KG1 (cell line): ENCODE measurements at places on chromosomes 5 and 9.

GRCh38 chr5:61659221-61659696, 327.2 kb downstream of the ZSWIM6 start:
- DNase-seq: no peak

DNA sequence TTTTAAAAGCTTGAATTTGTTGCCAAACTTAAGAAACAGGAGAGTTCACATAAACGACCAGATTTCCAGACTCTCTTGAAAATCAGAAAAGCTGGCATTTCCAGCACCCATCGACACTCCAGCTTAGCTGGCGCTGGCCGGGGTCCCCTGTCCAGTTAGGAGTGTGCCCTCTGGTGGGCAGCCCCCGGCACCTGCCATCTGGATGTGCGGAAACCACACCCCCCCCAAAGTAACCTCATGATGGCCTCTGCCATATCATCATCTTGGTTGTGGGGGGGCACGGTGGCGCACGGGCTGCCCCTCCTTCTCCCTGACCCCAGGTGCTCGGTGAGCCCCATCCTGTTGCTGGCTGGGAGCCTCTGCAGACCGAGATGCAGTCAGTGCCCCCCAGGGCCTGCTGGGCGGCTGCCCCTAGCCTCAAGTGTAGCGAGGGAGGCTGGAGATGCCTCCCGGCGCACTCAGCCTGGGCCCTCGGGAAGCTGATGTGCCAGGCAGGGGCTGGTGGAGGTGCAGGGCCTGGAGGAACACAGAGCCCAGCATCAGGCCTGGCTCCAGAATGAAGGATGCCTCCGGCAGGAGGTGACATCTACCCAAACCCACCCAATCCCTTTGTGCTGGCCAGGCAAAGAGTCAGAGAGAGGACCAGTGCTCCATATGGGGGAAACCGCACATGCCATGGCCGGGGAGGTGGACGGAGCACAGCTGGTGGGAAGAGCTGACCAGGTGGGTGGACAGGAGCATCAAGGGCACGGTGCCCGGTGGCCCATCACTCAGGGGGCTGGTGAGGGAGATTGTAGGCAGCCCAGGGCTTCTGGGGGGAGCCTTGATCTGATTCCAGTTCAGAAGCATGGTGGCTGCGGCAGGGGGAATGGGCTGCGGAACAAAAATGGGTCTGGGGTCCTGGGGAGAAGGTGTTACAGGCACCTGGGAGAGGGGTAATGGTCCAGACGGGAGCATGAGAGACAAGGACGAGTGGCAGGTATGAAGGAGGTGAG, 70.6 kb downstream of the ADAMTS2 start:
- no peak for DNase-seq

DNA sequence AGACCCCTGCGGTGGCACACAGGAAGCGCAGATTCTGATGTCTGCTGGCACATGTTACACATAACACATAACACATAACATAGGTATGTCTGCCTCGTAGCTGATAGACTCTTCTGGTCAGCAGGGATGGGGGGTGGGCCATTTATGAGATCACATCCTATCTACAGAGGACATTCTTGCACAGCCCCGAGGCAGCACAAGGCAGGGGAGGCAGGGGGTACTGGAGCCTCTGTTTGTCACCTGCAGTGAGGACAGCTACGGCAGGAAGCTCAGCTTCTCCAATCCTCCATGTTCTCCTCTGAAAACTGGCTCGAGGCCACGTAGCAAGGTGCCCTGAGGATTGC, 16.7 kb upstream of the MED10 start:
- no peak for DNase-seq

DNA sequence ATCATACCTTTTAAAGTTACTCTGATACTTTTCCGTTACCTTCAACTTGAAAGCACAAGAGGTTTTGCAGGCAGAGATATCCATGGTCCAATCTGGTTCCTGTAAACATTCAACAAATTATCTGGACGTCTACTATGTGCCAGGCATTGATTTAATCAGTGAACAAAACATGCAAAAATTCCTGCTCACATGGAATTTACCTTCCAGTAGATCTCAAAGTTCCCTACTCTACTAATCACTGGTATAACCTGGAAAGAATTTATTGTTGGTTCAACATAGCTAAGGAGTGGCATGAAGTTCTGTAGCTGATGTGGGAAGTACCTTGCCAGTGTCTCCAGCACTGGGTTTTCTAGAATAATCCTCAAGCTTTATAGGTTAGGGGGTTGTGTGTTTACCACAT, 9.8 kb downstream of the OCLN start:
- no peak for DNase-seq

- DNase-seq: no peak
These were observed 43.3 kb downstream of the DOCK8 start for GRCh38 chr9:257957-258356.

DNA sequence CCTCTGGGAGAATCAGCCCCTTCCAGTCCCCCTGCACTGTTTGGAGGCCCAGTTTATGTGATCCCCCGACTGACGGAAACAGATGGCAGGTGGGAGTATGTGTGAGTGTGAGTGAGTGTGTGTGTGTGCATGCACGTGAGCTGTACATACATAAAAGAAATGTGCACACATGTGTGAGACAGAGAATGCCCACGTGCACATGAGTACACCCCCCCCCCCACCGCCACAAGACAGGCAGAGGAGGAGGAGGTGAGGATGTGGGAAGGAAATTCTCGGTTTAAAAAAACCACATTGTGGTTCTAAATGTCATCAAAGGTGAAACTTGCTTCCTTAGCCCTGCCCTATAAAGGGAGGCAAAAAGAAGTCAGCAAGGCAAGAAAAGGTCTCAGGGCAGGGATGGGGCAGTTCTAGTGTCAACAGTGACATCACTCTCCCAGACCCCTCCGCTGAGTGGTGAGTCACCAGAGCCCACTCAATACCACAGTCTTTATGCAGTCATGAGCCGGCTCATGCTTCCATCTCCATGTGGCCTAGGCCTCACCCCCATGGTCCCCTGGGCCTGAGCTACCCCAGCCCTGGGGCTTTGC, 79.2 kb upstream of the HSPA9 start:
- peak; percentile 9 for DNase-seq

DNA sequence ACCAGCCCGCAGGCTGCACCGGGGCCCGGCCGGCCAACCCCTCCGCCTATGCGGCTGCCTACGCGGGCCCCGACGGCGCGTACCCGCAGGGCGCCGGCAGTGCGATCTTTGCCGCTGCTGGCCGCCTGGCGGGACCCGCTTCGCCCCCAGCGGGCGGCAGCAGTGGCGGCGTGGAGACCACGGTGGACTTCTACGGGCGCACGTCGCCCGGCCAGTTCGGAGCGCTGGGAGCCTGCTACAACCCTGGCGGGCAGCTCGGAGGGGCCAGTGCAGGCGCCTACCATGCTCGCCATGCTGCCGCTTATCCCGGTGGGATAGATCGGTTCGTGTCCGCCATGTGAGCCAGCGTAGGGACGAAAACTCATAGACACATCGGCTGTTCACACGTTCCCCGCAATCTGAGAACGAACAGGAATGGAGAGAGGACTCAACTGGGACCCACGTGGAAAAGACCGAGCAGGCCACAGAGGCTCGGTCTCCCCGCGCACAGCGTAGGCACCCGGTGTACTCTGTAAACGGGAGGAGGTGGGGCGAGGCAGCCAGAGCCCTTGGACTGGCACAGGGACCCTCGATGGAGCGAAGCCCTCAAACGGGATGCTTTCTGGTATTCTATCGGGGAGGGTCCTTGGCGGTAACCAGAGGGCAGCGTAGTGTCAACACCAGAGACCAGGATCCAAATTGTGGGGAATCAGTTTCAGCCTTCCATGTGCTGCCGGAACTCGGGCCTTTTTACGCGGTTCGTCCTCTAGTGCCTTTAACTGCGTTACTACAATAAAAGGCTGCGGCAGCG, 1.9 kb downstream of the FOXE1 start:
- no peak for DNase-seq

DNA sequence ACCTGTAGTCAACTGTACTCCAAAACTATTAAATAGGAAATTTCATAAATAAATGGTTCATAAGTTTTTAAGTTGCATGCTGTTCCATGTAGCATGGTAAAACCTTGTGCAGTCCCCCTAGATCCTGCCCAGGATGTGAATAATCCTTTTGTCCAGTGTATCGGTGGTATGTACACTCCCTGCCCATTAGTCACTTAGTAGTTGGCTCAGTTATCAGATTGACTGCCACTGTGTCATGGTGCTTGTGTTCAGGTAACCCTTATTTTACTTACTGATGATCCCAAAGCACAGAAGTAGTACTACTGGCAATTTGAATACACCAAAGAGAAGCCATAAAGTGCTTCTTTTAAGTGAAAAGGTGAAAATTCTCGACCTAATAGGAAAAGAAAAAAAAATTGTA, 134.2 kb downstream of the RNF180 start:
- DNase-seq: no peak

GRCh38 chr5:128264564-128265360, 181.2 kb downstream of the SLC12A2 start:
- no peak for DNase-seq

DNA sequence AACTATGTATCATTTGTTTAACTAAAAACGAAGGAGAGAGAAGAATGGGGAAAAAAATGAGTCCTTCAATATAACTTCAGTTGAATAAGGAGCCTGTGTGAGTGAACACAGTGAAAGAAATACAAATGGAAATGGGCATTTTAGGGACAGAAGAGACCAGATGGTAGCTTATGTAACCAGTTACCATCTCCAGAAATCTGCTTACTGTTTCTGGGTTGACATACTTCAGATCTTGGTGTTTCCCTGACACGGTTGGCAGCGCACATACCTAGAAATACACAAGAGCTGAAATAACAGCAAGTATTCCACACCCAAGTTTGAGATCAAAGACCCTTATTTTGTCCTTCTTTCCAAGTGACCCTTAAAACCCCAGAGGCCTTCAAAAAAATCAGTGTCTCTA, 14.9 kb upstream of the GFRA3 start:
- DNase-seq: no peak

GRCh38 chr9:126690431-126691051, 76.8 kb downstream of the LMX1B start:
- no peak for DNase-seq

GRCh38 chr5:99317136-99317535, 388.3 kb upstream of the CHD1 start:
- DNase-seq: no peak

DNA sequence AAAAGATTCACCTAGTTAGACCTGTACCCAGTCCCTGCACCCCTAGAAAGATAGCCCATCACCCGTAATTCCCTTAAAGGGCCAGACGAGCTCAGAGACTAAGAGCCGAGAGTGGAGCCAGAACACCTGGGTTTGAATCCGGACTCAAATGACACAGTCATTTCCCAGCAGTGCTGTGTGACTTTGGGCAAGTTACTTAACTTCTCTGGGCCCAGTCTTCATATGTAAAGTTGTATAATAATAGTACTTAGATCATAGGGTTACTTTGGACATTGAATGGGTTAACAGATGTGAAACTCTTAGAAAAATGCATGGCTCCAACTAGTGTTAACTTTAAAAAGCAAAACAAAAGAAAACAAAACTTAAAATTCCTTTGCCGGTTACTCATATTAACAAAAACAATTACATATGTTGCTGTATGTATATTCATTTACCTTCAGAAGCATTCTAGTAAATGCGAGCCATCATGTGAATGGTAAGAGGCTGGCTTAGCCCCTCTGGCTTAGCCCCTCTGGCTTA, 40.4 kb upstream of the RASGRF2 start:
- DNase-seq: no peak

DNA sequence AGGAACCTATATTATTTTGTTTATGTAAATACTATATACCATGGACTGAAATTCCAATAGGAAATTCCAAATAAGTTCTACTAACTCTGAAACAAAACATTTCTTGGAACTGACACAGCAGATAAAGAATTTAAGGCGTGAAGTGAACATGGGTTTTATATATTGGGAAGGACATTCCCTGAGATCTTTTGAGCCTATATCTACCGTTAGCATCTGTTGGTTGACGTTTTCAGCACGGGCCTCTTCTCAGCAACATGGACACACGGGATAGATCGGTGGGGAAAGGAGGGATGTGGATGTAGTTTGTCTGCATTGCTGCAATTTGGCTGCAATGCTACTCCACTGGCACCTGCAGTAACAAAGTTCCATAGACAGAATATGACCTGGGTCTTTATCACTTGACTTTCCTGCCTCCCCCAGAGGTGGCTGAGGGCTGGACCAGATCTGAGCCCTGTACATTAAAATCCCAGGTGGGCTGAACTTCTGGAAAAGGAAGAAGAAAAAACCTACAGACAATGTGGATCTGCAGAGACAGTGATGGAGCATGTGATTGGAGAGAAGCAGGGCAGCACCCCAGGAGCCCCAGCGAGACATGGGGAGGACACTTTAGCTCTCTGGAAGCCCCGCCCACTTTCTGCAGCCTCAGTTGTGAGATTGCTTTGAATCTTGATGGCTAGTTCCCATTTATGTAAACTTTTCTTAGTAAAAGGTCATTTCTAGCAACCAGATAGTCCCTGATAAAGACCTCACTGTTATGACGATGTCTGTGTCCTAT, 91.2 kb upstream of the CPEB4 start:
- no peak for DNase-seq

DNA sequence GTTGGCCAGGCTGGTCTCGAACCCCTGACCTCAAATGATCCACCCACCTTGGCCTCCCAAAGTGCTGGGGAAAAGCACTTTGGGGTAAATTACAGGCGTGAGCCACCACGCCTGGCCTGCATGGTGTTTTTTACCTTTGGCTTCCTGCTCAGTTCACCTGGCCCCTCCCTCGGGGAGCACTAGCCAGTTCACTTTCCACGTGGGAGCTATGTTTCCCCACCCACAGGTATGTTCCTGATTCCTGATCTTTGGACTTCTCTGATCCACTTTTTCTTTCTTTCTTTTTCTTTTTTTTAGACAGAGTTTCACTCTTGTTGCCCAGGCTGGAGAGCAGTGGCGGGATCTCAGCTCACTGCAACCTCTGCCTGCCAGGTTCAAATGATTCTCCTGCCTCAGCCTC, 15.8 kb downstream of the DAB2IP start:
- DNase-seq: no peak

DNA sequence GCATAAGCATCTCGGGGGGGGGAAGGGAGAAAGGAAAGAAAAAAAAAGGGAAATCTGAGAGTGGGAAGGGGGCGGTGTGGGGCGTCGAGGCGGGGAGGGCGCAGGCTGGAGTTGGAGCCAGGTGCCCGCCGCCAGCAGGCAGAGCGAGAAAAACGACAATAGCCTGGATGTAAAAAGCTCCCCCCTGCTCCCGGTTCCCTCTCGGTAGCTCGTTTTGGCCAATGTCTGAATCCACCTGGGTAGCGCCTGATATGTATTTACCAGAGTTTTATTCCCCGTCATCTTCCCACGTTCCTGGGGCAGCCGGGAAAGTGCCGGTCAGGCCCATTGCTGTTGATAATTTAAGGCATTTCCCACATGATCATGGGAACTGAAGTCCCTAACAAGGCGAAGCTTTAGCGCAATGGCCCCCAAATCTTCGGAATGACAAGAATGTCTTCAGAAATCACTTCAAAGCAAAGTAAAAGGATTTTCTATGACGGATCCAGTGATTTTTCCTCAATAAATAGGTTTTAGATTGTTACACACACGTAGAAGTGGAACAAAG, 3.0 kb upstream of the OTP start:
- DNase-seq: no peak

GRCh38 chr5:15757619-15758018, 257.6 kb downstream of the FBXL7 start:
- DNase-seq: no peak

- no peak for DNase-seq
These were observed 82.1 kb downstream of the SLF1 start for GRCh38 chr5:94700592-94700991.
